ENCODE measurements at places on chromosomes 7 and 10. TPM values are rescaled to one million over a fixed set of nuclear protein-coding genes. Genes with fewer than 3 reads are reported as not detected.

PRF1 gene
- 3.2 TPM for total RNA-seq

SYT15B gene
- 11.3 TPM for total RNA-seq

DNA sequence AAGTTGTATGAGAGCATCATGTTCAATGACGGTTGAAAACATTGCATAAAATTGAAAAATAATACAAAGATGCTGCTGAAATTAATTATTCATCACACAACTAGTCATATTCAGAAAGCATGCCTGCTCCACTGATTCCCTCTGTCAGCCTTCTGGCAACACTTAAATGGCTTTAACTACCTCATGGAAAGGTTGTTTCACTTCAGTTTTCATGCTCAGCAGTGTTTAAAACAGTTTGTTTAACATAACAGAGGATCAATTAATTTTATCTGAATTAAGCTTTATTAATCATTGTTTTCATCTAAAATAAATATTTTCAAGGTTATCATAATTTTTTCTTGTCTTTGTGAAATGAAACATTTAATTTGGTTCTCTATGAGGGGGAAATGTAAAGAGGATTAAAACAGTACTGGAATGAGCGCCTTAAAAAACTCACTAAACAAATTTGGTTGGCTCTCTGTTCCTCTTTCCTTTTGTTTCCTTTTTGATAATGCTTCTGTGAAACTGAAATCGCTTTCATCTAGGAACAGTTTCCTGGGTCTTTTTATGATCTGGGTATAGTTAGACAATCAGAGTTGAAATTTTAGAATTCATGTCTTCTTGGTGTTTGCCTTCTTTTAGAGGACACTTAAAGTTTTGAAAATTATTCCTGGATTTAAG, 427.4 kb downstream of the SH2D4B start:
- H3K4me1 ChIP-seq: no peaks in the 10 kb centered on the region
- H3K36me3 ChIP-seq: no peaks in the 10 kb centered on the region
- no peak overlapping the region for H3K27ac ChIP-seq
- no peak for DNase-seq
- H3K4me3 ChIP-seq: no peak overlapping the region
- H3K27me3 ChIP-seq: no peaks in the 10 kb centered on the region

- no peaks in the 10 kb centered on the region for H3K36me3 ChIP-seq
- H3K27ac ChIP-seq: no peak overlapping the region
- H3K4me1 ChIP-seq: peaks cover 35% of the 10 kb centered on the region
- DNase-seq: peak; percentile 68
- H3K4me3 ChIP-seq: no peak overlapping the region
Measured at GRCh38 chr10:93071177-93071472, 2.6 kb upstream of the CYP26A1 start.

DNA sequence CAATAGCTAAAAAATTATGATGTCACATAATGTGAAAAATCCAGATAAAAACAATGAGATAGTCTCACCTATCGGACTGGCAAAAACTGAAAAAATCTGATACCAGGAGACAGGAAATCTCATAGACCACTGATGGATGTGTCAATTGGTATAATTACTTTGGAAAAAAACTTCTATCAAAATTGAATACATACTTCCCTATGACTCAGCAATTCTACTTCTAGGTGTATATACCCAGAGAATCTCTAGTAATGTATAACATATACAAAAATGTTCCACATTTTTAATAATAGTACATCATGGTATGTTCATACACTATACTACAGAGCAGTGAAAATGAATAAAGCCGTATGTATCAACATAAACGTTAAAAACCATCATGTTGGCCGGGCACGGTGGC, 34.9 kb downstream of the SHTN1 start:
- no peak for DNase-seq
- no peak overlapping the region for H3K4me3 ChIP-seq
- H3K4me1 ChIP-seq: no peaks in the 10 kb centered on the region
- H3K27me3 ChIP-seq: no peaks in the 10 kb centered on the region

DNA sequence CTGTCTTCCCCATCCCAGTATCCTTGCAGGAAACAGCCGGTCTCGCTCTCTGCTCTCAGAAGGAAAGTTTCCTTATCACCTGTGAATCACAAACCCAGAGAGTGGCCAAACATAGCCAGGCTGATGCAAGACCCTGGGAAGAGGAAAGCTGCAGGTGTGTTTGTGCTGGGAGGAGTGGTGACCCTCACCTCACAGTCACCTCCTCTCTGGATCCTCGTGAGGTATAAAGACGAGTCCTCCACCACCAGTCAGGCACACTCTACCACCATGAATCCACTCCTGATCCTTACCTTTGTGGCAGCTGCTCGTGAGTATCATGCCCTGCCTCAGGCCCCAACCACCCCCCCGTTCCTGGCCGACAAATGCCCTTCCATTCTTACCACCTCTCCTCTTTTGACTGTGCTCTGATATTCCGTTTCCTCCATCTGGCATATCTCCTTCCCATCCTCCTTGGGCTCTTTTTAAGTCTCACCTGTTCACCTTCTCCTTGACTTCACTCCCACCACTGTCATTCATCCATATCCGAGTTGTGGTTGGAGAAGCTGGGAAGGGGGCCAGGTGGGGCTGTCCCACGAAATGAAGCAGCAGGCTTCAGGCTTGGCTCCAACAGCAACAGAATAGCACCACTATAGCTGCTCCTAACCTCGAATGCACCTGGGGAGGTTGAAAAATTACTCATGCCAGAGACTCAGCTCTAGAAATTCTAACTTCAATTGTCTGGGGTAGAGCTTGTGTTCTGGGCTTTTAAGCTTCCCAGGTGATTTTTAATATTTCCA, at the start of gene PRSS1:
Gene PRSS1, plus strand, starts transcription at position 255 of the 776 bp plus-strand sequence. Its CDS starts 13 bp downstream, at position 268.
- no peaks in the 10 kb centered on the region for H3K4me1 ChIP-seq
- peak; percentile 82 for DNase-seq
- no peaks in the 10 kb centered on the region for H3K36me3 ChIP-seq

GRCh38 chr10:132549371-132549770, 11.8 kb downstream of the INPP5A start:
- H3K4me1 ChIP-seq: peaks cover 88% of the 10 kb centered on the region
- H3K27ac ChIP-seq: no peak overlapping the region

Data from esophagus muscularis mucosa (tissue), 4 donors.